CD4-positive, alpha-beta T cell treated with Interleukin-4 for 4 hours (primary cell): ENCODE measurements at places on chromosomes 11 and 22.

DNA sequence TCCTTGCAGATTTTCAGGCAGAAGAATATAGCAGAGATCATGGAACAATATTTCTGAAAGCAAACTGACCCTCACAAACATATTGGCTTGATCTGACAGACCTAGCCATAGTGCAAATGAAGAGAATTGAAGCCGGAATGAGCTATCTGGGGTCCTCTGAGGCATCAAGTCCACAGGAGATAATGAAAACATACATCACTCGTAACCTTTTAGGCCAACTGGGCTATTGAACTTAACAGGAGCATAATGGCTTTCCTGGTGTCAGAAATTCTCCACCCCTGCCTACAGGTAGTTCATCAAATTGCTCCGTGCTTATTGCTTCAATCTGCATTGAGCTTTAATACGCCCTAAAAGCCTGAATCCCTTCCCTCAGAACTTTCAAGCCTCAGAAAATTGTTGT lies 1414.6 kb upstream of the TENM4 start:
- no peak for DNase-seq

DNA sequence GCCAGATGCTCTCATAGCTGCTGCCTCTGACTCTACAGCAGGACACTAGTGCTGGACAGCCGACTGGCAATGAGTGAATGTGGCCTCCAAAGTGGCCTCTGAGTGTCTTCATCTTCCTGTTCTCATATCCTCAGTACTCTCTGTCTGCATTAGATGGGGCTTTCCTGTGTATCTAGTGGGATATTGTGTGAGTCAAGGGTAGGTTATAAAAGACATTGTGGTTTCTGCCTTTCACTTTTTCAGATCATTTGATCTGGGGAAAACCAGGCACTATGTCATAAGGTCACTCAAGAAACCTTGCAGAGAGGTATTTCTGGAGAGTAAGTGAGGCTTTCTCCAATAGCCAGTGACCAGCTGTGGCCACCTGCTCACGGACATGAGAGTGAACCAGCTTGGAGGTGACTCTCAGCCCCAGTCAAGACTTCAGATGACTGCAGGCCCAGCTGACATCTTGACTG lies 333.6 kb upstream of the NCAM1 start:
- no peak for DNase-seq

GRCh38 chr11:116576526-116576925 lies 196.3 kb downstream of the BUD13 start:
- no peak for DNase-seq

GRCh38 chr22:29202212-29203192 lies 3.2 kb upstream of the EMID1 start:
- peak; percentile 35 for DNase-seq

GRCh38 chr11:95088946-95089619 lies 563 bp upstream of the ENDOD1 start:
- peak; percentile 32 for DNase-seq

- DNase-seq: no peak
These were observed 128.6 kb downstream of the WNT11 start for GRCh38 chr11:76077575-76078150.

DNA sequence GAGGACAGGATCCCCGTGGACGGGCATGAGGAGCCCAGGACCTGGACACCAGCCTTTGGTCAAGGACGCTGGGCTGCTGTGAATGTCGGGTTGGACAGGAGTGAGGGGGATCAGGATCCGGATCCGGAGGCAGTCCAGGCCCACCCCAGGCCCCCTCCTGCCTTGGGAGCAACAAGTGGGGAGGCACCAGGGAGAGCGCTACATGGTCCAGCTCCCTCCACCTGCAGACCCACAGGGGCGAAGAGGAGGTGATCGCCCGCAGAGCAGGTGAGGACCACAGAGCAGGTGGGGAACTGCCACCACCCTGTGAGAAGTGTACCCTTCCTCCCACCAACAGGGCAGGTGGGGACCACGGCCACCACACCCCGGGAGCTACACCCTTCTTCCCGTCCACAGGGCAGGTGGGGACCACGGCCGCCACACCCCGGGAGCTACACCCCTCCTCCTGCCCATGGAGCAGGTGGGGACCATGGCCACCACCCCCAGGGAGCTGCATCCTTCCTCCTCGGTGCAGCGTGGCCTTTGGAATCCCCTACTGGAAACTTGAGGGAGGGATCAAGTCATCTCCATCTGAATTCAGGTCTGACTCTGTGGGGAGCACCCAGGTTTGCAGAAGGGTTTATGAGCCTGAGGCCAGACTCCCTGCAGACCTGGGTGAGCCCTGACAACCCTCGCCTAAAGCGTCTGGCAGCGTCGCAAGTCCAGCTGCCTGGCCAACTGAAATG lies 141.0 kb downstream of the BRD1 start:
- no peak for DNase-seq

- no peak for DNase-seq
These were observed 332.0 kb upstream of the CCDC179 start for GRCh38 chr11:23192256-23192655.

GRCh38 chr11:19466314-19466713 lies 225.6 kb upstream of the E2F8 start:
- no peak for DNase-seq

- no peak for DNase-seq
These were observed 59.6 kb upstream of the PAX6 start for GRCh38 chr11:31870609-31871309.

- no peak for DNase-seq
These were observed 369.3 kb downstream of the SOX6 start for GRCh38 chr11:15987046-15987445.

DNA sequence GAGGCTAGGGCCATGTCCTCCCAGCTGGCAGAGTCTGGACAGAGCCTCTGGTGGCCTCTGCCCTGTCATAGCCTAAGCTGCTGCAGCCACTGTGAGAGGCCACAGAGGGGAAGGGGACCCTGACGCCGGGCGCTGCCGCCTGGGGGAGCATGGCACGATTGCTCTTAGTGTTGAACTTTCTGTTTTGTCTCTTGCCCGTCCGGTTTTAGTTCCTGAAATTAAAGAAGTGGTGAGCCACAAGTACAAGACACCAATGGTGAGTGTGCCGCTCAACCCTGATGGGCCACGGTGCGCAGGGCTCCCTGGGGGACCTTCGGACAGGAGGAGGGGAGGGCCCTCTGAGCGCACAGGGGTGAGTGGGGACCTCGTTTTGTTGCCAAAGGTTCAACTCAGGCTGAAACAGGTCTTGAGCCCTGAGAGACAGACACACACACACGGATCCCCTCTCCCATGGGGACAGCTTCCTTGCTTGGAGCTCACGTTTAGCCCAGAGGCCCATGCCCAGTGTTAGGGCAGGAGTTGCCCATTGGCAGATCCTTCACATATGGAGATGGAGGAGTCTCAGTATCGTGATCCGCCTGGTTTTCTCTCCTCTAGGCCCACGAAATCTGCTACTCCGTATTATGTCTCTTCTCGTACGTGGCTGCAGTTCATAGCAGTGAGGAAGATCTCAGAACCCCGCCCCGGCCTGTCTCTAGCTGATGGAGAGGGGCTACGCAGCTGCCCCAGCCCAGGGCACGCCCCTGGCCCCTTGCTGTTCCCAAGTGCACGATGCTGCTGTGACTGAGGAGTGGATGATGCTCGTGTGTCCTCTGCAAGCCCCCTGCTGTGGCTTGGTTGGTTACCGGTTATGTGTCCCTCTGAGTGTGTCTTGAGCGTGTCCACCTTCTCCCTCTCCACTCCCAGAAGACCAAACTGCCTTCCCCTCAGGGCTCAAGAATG lies 23.8 kb downstream of the MYBPC3 start:
- DNase-seq: no peak

DNA sequence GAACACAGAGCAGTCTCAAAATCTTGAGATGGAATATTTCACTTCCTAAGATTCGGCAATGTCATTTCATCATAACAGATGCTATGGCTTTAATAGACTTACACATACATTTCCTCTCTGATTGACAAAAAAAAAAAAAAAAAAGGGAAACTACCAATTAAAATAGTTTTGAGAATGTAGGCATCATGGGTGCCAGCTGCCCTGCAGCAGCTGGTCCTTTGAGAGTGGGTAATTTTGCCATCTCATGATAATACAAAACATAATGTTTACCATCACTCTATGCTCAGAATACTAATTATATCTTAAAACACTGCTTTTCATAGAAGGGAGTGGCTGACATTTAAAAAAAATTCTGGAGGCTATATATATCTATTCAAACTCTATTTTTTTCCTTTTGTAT lies 775.6 kb upstream of the CCDC90B start:
- DNase-seq: no peak

DNA sequence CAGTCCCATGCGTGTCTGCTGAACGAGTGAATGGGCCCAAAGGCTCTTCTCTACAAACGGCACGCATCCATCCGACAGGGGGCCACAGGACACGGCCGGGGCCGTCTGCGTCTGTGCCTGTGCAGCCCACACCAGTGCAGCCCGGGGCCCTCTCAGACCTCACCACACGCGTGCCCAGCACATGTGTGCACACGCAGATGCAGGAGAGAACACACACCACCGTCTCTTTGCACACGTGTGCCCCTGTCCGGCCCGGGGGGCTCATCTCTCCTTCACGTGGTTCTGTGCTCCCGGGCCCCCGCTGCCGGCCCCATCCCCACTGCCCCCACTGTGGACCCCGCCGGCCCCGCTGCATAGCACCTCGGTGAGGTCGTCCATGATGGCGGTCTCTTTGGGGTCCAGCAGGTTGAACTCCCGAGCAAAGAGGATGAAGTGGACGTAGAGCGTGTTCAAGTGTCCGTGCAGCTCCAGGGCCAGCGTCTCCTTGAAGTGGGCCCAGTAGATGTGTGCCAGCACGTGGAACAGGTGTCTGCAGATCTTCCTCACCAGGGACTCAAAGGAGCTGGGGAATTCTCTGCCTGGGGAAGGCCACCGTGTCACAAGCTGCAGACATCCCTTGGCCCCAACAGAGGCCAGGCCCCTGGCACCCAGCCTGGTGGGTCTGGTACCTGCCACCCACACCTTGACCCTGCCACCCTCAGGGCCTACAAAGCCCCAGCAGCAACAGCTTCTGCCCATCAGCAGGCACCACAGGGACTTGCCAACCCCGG lies 16.5 kb downstream of the MOB2 start:
- DNase-seq: no peak

DNA sequence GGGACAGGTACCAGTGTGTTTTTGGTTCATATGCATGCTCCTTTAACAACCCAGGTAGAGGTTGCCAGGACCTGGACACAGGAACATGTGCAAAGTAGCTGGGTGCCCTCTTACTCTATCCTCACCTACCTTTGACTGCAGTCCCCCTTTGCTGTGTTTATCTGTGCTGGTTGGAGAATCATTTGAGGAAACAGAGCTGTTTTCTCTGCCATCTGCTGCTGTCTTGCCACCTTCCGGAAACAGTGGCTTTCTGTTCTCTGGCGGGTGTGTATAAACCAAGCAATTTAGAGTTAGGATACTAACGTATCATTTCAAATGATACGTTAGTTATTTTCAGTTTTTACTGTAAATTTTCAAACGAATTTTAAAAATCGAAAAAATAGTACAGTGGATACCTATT lies 171.9 kb upstream of the TTC12 start:
- DNase-seq: no peak

- no peak for DNase-seq
These were observed 170.0 kb upstream of the PDGFD start for GRCh38 chr11:104333977-104334376.

- DNase-seq: no peak
These were observed 31.1 kb downstream of the UQCR10 start for GRCh38 chr22:29798318-29798717.

DNA sequence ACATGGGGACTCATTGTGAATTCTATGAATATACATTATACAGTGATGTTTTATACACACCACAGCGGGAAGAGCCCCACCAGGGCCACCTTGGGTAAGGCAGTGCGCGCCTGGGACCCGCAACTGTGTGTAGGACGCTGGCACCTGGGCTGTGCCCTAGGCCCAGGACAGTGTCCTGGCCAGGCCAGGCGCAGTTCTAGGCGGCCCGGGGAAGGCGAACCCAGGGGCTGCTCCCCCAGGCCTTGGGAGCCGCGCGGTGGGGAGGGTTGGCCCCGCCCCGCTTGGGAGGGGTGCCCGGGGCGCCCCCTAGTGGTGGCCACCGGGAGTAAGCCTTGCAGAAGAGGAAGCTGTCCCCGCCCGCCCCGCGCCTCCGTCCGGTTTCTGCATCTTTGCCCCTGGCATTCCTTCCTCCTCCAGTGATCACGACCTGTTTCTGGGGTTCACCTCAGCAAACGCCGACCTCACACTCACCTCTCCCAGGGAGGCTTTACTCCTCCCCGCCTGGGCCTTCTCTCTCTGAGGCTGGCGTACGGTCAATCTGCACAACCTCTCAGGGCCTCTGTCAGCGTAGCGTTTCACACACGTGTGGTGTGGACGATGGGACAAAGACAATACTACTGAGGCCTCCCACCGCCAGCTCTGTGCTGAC lies 9.5 kb upstream of the EHD1 start:
- peak; percentile 74 for DNase-seq
